Camera-type eye (tissue), 1 donor: ENCODE measurements at places on chromosomes 1 and 21. TPM values are rescaled to one million over a fixed set of nuclear protein-coding genes. Genes with fewer than 3 reads are reported as not detected.

The C1orf116 gene
- total RNA-seq = 2.9 TPM

The SPOCD1 gene
- 1.1 TPM for total RNA-seq

The BARHL2 gene
- total RNA-seq = 2.8 TPM

The AADACL4 gene
- not detected for total RNA-seq

The EDARADD gene
- total RNA-seq = 2.9 TPM

The PPIE gene
- total RNA-seq = 33.5 TPM

The CRP gene
- total RNA-seq = not detected

The SLC35E2B gene
- 81.3 TPM for total RNA-seq

The AVPR1B gene
- total RNA-seq = not detected

The CELA3B gene
- not detected for total RNA-seq

The MEGF6 gene
- total RNA-seq = 32.8 TPM

The LRRC38 gene
- total RNA-seq = 1.6 TPM

The RBP7 gene
- total RNA-seq = 2.6 TPM

The ACTA1 gene
- 82.8 TPM for total RNA-seq

The TCP10L gene
- 5.5 TPM for total RNA-seq

The FAM3B gene
- 0.38 TPM for total RNA-seq

The C1orf52 gene
- 25.8 TPM for total RNA-seq

The UBE2J2 gene
- 46.0 TPM for total RNA-seq

The CSRP1 gene
- 185 TPM for total RNA-seq

The ADORA3 gene
- 1.2 TPM for total RNA-seq

The TTC22 gene
- 3.2 TPM for total RNA-seq

The CATSPERE gene
- 3.8 TPM for total RNA-seq

The VWA5B1 gene
- total RNA-seq = 1.1 TPM

The CYP4B1 gene
- 2.5 TPM for total RNA-seq

The OR10J1 gene
- total RNA-seq = not detected

The CLIC6 gene
- 10.9 TPM for total RNA-seq

The CD164L2 gene
- total RNA-seq = not detected

The LHX8 gene
- not detected for total RNA-seq

The HES3 gene
- not detected for total RNA-seq

The LENEP gene
- 6.0 TPM for total RNA-seq

The SPRR1A gene
- total RNA-seq = not detected

The F13B gene
- total RNA-seq = not detected

The KRTAP21-2 gene
- not detected for total RNA-seq

The CELA3A gene
- not detected for total RNA-seq

The ARTN gene
- total RNA-seq = 2.4 TPM

The OR10J5 gene
- total RNA-seq = not detected

The AMY2A gene
- total RNA-seq = 0.44 TPM

The CCT8 gene
- total RNA-seq = 147 TPM

The SLC6A9 gene
- total RNA-seq = 35.0 TPM

The PRR9 gene
- not detected for total RNA-seq

The MYBPH gene
- total RNA-seq = 4.5 TPM

The LGR6 gene
- 3.6 TPM for total RNA-seq

The OLIG2 gene
- 5.8 TPM for total RNA-seq

The GBP5 gene
- total RNA-seq = 0.93 TPM

The SPRR2A gene
- not detected for total RNA-seq

The TNFSF18 gene
- 0.16 TPM for total RNA-seq

The PRDX1 gene
- total RNA-seq = 174 TPM

The RPL11 gene
- 683 TPM for total RNA-seq

The NFASC gene
- total RNA-seq = 30.6 TPM

The CELA2A gene
- not detected for total RNA-seq

The C1orf167 gene
- not detected for total RNA-seq

The NEGR1 gene
- 23.3 TPM for total RNA-seq

The LCE1A gene
- total RNA-seq = not detected
